Erythroblast (primary cell): ENCODE measurements at places on chromosomes 6 and 20.

- peak; percentile 72 for DNase-seq
Measured at GRCh38 chr20:815914-816606, 17.5 kb upstream of the FAM110A start.

GRCh38 chr20:21183722-21184121, 57.8 kb downstream of the KIZ start:
- no peak for DNase-seq

- no peak for DNase-seq
Measured at GRCh38 chr20:16360668-16361067, 212.6 kb downstream of the KIF16B start.

GRCh38 chr6:44561832-44562665, 174.5 kb downstream of the CDC5L start:
- DNase-seq: no peak

- DNase-seq: no peak
Measured at GRCh38 chr6:64721865-64722264, 985.2 kb downstream of the EYS start.

GRCh38 chr6:10736731-10737130, 10.9 kb upstream of the TMEM14B start:
- no peak for DNase-seq

DNA sequence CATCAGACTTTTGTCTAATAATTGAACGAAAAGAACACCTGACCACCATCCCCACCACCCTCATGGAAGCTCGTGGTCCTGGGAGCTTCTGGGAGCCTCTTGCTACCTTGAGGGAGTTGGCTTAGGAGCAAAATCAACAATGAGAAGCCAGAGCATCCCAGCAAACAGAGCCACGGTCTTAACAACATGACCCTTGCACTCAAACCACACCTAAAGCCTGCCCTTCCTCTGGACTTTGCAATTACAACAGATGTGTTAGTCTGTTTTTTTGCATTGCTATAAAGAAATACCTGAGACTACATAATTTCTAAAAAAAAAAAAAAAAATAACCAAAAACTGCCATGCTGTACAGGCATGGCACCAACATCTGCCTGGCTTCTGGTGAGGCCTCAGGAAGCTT, 9.5 kb upstream of the RBM24 start:
- no peak for DNase-seq

GRCh38 chr20:37119356-37120036, 23.7 kb upstream of the RBL1 start:
- DNase-seq: no peak

GRCh38 chr20:62142252-62143080, 728 bp downstream of the PSMA7 start:
- peak; percentile 61 for DNase-seq

GRCh38 chr20:10824750-10825500, 151.1 kb upstream of the JAG1 start:
- DNase-seq: no peak

GRCh38 chr6:64428186-64428585, 792.6 kb downstream of the PHF3 start:
- no peak for DNase-seq

GRCh38 chr6:132612449-132613108, 11.5 kb downstream of the TAAR2 start:
- no peak for DNase-seq

DNA sequence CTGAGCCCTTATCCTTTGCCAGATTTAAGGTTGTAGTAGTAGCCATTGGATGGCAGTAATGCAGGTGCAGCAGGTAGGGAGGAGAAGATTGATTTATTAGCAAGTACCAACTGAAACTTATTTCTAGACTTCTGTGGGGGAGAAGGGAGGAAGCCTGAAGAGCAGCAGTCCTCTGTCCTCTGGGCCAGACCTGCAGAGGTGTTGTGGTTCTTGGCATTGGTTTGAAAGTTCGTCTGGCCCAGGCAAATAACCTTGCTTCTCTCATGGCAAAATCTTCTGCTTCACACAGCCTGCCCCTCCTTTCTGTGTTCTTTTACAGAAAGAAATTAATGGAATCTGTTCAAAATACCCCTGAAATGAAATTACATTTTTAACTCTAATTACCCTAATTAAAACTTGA, 24.5 kb downstream of the RALY start:
- no peak for DNase-seq

GRCh38 chr6:15493437-15494168, 169.2 kb downstream of the DTNBP1 start:
- DNase-seq: no peak

- no peak for DNase-seq
Measured at GRCh38 chr6:165204807-165205545, 104.4 kb downstream of the C6orf118 start.

DNA sequence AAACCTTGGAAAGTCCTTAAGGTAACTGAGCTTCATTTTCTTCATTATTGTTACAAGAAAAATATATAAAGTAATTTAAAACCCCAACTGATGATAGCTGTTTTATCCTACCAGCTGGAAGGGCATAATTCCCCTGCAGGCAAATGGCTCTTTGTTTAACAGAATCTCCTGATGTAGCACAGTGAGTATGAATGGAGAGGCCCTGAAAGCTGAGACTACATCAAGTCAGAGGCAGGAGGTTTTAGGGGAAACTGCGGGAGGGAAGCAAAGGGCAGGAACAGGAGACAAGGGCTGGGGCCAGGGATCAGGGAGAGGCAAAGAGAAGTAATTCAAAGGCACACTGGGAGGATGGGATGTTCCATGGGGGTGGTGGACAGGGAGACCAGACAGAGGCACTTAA, 119.0 kb upstream of the LRFN2 start:
- DNase-seq: no peak

DNA sequence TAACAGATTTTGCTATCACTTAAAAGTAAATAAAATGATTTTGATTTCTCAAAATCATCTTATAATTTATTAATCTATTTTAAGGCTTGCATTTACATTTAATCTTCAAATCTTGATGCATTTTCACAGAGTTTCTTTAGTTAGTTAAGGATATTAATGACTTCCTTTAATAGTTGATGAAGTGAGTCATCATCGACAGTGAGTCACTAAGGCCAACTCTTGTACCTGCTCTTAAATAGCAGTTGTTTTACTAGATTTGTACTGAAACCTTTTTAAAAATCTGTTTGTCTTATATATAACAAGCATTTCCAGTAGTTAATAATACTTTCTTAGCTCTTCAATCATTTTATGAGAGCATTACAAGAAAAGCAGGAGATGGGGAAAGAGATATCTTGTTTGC, 191.7 kb downstream of the ESR1 start:
- no peak for DNase-seq

DNA sequence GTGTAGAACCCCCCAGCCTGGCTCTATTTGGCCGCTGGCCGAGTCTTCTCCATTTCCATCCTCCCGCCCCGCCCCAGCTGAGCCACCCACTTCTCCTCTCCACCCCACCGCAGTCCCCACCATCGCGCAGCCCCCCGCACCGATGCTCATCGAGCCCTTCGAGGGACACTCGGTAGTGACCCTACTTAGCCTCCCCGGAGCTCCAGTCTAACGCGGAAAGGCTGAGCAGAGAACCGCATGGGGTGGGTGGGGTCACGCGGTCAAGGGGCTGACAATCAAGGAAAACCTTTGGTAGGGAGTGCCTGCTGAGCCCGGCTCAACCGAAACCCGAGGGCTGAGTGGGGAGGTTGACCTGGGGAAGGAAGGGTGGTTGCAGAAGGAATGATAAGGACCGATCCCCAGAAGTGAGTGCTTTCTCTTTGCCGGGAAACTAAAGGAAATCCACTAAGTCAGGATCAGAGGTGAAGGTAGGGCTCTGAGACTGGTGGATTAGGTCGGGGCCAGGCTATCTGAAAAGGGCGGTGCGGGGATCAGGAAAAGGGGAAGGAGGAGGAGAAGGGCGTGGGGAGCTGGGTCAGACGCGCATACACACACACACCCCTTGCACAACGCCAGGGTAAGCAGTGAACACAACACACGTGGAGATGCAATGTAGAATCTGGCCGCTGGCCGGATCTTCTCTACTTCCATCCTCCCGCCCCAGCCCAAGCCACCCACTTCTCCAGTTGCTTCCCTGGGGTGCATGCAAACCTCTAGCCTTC, 49.8 kb downstream of the CPXM1 start:
- no peak for DNase-seq

DNA sequence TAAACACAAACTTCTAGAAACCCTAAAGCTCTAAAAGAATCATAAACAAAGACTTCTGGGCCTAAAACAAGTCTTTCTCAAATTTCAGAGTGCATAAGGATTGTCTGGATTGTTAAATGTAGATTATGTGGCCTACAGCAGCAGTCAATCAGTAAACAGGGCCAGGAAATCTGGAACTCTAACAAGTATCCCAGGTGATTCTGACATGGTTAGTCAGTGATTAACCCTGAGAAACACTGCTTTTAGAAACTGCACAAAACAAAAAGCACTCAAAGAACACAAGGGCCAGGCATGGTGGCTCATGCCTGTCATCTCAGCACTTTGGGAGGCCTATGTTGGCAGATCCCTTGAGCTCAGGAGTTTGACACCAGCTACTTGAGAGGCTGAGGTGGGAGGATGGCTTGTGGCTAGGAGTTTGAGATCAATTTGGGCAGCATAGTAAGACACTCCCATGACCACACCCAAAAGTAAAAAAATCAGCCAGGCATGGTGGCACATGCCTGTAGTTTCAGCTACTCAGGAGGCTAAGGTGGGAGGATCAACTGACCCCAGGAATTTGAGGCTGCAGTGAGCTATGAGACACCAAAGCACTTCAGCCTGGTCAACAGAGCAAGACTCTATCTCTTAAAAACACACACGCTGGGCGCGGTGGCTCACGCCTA, 5.9 kb downstream of the MED20 start:
- peak; percentile 44 for DNase-seq

GRCh38 chr6:121305957-121306607, 28.2 kb downstream of the TBC1D32 start:
- DNase-seq: peak; percentile 25

DNA sequence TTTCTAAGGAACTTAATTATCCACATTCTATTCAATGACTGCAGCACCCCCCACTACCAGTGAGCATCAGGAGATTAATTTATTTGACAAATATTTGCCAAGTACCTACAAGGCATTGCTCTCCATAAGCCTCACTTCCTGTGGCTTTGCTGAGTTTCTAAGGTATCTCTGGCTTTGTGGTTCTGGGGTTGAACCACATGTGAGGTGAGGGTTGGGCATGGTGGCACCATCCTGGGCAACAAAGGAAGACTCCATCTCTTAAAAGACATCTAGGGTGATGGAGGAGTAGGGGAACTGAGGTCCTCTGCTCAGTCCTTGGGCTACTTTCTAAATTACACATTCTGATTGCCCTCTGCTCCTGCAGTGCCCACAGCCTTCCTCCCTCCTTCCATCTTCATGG, 25.5 kb upstream of the WFDC2 start:
- DNase-seq: no peak

GRCh38 chr6:150165020-150165702, 22.3 kb downstream of the PPP1R14C start:
- no peak for DNase-seq

DNA sequence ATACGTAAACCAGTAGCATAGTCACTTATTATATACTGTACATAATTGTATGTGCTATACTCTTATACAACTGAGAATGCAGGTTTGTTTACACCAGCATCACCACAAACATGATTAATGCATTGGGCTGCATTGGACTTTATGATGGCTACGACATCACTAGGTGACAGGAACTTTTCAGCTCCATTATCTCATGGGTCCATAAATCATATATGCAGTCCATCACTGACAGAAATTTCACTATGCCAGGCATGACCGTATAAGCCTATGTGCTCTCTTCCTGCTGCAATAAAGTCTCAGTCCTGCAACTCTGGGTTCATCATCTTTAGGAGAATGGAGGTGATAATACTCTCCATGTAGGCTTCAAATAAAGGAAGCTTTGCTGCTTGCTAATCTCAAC, 45.4 kb downstream of the ALDH5A1 start:
- no peak for DNase-seq

DNA sequence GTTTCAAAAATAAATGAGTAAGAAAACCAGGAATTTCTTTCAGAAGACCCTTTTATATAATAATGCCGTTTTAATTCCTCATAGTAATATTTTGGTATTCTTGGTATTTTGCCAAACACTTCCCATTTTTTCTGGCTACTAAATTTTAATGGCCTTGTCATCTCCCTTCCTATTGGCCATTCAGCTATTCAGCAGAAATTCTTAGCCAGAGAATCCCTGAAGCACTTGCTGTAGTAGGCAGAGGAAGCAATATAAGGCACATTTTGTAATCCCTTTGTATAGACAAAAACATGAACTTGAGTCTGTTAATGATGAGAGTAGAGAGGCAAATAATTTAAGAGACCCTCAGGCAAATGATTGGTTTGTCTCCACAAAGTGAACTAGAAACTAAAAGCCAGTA, 118.4 kb upstream of the LAMP5 start:
- no peak for DNase-seq

DNA sequence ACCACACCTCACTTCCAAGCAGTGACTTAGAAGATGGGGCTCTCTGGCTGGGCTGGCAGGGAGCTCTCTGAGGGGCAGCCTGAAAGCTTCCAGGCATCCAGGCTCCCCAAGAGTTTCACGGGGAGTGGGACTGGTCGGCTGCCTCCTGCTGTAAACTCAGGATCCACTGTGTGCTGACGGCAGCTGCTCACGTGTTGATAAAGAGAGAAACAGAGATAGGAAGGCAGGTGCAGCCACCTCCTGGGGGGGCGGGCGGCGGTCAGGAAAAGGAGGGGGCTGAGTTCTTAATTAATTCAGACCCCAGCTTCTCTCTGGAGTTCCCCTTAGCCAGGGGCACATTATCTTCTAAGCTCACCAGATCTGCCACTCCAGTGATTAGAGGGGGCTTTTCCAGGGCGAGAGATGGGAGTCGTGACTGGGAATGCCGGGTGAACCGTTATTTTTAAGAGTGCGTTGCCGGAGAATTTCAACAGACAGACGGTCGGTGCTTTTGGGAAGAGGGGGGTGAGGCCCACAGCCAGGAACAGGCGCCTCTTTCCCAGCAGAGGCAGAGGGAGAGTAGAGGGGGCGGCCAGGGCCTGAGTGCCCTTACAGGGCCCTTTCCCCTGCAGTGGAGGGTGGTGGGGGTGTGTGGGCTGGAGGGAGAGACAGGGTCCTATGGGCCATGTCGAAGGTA, 70.9 kb downstream of the CD40 start:
- no peak for DNase-seq

DNA sequence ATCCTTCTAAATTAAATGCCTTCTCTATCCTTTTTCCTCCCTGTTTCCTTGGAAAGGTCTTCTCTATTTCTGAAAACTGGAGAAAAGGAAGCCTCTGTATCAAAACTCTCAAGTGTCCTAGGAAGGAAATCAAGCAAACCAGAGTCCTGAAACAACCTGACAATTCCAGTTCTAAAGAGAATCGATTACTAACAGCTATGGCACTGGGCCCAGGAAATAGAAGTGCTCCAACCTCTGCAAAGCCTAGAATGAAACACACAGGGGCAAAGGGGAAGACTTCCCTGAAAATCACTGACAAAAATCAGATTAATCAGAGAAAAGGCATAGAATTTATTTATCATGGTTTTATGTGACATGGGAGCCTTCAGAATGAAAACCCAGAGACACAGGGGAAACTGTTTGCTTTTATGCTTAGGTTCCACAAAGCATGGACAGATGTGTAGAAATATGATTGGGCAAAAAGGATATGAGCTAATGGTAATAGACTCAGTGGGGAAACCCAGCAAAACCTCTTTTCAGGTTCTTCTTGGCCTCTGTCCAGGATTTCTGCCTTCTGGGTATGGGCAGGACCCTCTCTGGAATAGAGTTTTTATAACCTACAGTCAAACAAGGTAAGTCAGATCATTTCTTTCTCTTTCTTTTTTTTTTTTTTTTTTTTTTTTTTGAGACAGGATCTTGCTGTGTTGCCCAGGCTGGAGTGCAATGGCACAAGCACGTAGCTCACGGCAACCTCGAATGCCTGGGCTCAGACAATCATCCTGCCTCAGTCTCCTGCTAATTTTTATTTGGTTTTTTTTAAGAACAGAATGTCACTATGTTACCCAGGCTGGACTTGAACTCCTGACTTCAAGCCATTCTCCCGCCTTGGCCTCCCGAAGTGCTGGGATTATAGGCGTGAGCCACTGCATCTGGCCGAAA, 91.7 kb downstream of the CD24 start:
- DNase-seq: no peak
